ENCODE measurements at places on chromosomes 12 and 14. TPM values are rescaled to one million over a fixed set of nuclear protein-coding genes. Genes with fewer than 3 reads are reported as not detected.

Gene ESPL1
- 6.0 TPM for total RNA-seq

Gene KCNC2
- total RNA-seq, result not detected

Gene STAB2
- 71.1 TPM for total RNA-seq

Gene HSP90B1
- total RNA-seq, result 503 TPM

Gene TBX5
- not detected for total RNA-seq

Gene BHLHE41
- under 0.01 TPM for total RNA-seq

Gene PYM1
- total RNA-seq, result 21.1 TPM

Gene IGFBP6
- total RNA-seq, result 2.7 TPM

Gene OR4E2
- total RNA-seq, result not detected

Gene NAV3
- 2.3 TPM for total RNA-seq

Gene TAS2R50
- total RNA-seq, result 1.2 TPM

Gene TAS2R13
- total RNA-seq, result 0.39 TPM

Gene PLBD2
- 25.0 TPM for total RNA-seq

Gene FBLN5
- 0.26 TPM for total RNA-seq

Gene MYRFL
- total RNA-seq, result not detected

Gene MIP
- total RNA-seq, result 0.26 TPM

Gene CISTR
- not detected for total RNA-seq

Gene ANKS1B
- 0.38 TPM for total RNA-seq

Gene TSPAN19
- total RNA-seq, result 0.13 TPM

Gene WNT1
- not detected for total RNA-seq

All from dermis microvascular lymphatic vessel endothelial cell (primary cell).